Nephron progenitor cell (in vitro differentiated cells): ENCODE measurements at places on chromosomes 4 and X.

- no peak for DNase-seq
Observed at GRCh38 chrX:25052798-25053534, 37.2 kb upstream of the ARX start.

- no peak for DNase-seq
Observed at GRCh38 chrX:9789555-9789954, 3.3 kb downstream of the SHROOM2 start.

GRCh38 chr4:98564852-98565251 is 93.6 kb downstream of the TSPAN5 start:
- DNase-seq: peak; percentile 23

- no peak for DNase-seq
Observed at GRCh38 chr4:176709417-176709816, 83.3 kb downstream of the VEGFC start.

- no peak for DNase-seq
Observed at GRCh38 chrX:6681521-6682145, 146.7 kb upstream of the VCX3A start.

GRCh38 chrX:101657495-101657894 is 2.2 kb downstream of the ARMCX2 start:
- no peak for DNase-seq

DNA sequence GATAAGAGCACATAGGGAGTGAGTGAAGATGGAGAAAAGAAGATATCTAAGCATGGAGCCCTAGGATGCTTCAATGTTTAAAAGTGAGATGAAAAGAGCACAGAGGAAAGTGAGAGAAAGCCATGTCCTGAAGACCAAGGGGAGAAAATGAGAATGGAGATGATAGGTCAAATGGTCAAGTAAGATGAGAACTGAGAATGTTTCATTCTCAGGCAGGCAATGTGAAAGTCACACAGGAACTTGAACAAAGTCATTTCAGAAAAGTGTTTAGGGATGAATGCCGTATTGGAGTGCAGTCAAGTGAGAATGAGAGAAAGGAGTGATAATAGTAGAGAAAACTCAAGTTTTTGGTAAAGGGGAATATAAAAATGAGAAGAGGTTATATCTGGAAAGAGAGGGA is 148.7 kb upstream of the PTCHD1 start:
- DNase-seq: no peak

DNA sequence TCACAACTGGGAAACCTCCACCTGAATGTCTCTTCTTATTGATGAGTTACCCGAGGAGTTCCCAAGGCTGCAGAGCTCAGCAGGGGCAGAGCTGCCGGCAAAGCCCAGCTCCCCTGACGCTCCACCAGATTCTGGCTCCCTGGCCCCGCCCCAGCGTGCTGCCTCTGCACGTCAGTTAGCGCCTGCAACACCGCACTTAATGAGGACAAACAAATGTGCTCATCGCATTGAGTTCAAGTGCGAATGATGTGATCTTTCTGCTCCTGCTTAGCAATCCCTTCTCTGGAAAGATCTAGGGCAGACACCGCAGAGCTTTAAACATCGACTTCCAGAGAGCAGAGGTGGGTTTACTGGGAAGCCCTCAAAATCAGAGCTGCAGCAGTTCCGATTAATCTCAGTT is 55.5 kb upstream of the FBXW7 start:
- DNase-seq: peak; percentile 71

DNA sequence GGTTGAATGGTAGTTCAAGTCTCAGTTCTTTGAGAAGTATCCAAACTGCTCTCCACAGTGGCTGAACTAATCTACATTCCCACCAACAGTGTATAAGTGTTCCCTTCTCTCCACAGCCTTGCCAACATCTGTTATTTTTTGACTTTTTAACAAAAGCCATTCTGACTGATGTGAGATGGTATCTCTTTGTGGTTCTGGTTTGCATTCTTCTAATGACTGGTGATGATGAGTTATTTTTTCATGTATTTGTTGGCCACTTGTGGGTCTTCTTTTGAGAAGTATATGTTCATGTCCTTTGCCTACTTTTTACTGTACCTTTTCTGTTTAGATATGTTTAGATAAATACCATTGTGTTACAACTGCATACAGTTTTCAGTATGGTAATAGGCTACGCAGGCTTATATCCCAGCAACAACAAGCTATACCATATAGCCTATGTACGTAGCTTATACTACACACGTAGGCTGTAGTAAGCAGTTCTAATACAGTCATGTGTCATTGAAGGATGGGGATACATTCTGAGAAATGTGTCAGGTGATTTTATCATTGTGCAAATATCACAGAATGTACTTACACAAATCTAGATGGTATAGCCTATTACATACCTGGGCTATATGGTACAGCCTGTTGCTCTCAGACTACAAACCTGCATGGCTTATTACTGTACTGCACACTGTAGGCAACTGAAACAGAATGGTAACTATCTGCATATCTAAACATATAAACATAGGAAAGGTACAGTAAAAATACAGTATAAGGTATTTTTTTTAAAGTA is 28.1 kb downstream of the KLHL8 start:
- DNase-seq: no peak

GRCh38 chr4:147714575-147715401 is 17.1 kb upstream of the ARHGAP10 start:
- no peak for DNase-seq

- DNase-seq: no peak
Observed at GRCh38 chr4:88955580-88956380, 101.2 kb downstream of the FAM13A start.

DNA sequence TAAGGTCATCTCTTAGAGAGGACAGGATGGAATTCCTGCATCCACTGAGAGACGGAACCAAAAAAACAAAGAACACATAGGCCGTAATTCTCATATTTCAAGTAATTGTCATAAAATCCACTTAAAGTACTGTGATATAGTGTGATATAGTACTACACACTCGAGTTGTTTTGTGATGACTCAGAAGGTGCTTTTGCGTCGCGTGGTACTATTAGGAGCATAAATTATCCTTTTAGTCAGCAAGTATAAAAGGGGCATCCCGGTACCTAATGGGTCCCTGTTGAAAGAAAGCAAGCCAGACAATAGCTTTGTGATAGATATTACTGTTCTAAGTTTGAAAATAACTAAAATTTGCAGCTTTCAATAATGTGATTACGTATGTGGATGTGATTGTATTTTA is 55.3 kb downstream of the GPR143 start:
- no peak for DNase-seq

- DNase-seq: no peak
Observed at GRCh38 chrX:20463296-20464075, 196.8 kb upstream of the RPS6KA3 start.

GRCh38 chr4:38902695-38903094 is 35.1 kb downstream of the FAM114A1 start:
- no peak for DNase-seq

DNA sequence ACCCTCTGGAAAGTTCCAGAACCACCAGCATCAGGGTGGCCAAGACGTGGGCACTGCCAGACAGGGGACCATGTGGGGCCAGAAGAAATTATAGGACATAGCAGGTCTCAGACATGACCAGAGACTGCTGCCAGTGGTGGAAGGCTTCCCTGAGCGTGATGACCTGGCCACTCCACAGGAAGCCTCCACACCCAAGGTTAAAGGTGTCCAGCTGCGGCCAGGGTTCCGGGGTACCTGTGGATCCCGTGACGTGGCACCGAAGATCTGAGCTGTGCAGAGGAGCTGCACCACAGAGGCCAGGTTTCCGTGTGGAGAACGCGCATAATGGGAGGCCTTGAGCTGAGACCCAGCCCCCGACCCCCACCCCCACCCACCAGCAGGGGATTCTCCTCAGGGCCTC is 16.4 kb upstream of the CTBP1 start:
- no peak for DNase-seq

DNA sequence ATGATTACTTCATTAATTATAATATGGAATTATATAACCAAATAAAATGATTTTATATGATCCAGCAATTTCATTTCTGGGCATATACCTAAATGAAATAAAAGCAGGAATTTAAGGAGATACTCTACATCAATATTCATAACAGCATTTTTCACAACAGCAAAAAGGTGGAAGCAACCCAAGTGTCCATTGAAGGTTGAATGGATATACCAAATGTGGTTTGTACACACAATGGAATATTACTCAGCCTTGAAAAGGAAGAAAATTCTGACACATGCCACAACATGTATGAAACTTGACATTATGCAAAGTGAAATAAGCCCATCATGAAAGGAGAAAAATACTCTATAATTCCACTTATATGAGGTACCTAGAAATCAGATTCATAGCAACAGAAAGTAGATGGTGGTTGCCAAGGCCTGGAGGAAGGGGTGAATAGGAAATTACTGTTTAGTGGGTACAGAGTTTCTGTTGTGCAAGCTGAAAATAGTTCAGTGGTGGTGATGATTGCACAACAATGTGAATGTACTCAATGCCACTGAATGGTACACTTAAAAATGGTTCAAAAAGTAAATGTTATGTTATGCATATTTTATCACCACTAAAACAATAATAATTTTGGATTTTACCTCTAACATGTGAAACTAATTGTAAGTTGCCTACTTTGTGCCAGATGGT is 471.5 kb downstream of the SPRY1 start:
- no peak for DNase-seq

DNA sequence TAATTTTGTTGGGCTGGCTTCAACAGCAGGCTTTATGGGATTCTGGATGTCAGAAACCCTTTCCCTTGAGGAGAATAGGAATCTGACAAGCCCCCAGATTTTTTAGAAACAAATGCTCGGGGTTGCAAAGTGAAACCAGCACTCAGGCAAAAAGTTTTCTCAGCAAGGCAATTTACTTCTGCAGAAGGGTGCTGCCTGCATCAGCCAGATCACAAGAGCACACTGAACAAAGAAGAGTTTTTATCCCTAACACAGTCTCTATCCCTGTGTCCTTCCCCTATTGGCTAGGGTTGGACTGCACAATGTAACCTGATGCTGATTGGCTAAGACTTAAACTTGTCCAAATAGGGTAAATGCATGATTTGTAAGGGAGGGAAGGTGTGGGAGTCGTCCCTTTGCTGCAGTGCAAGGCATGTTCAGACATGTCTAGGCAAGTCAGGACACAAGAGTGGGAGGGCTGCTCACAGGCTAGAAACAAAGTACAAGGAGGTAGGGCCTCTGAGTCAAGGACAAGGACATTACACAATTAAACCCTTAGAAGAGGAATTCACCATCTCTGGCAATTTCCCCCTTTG is 175.8 kb downstream of the CCNG2 start:
- DNase-seq: no peak

DNA sequence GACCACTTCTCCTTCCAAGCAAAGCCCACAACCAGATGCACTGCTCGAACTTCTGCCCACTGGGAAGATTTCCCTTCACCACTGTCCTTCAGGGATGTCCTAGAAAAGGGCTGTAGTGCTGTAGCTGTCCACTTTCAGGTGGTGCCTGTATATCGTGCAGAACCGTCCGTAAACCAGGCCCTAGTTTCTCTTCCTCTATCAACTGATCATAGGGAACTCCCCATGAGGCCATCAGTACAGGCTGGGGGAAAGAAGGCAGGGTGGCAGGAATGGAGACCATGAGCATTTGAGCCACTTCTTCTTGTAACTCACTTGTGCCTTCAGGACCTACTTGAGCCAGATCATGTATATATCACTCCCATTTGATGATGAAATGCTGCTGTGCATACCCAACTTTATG is 57.3 kb upstream of the FAM9B start:
- DNase-seq: no peak

DNA sequence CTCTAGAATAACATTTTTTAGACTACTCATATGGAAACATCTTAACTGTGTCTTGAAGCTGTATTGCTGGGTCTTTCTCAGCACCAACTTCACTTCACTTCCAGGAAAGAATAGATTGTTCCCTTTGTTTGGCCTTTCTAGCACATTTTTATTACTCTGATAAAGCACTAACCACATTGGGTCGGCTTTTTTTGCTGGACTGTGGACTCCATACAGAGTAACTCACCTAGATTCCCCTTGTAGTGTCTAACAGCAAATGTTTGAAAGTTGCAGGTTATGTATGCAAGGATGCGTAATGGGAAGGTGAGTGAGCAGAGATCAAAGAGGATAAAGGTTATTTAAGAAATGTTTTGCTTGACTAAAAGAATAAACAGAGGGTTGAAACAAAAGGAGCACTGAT is 101.2 kb downstream of the MMRN1 start:
- no peak for DNase-seq

- DNase-seq: no peak
Observed at GRCh38 chr4:51998837-51999236, 21.3 kb downstream of the LRRC66 start.

DNA sequence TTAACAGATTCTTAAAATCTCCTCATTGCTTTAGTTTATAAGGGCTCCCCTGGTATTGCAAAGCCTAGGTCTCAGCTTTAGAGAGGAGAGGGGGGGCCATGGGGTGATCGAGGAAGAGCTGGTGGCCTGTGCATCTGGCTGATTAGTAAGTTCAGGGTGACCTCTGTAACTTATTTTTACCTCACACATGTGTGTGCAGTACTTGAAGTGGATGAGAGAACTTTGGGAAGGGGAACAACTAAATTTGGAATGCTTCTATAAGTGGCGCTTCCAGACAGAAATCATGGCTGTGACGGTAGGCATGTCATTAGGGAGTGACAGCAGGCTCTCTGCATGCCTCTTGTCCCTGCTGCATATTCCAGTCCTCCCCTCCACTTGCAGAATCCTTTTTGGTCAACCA is 41.9 kb downstream of the FRAS1 start:
- no peak for DNase-seq

GRCh38 chr4:116016201-116016600 is 902.8 kb upstream of the NDST4 start:
- DNase-seq: no peak

GRCh38 chrX:119015407-119016237 is 41.2 kb downstream of the LONRF3 start:
- DNase-seq: no peak

DNA sequence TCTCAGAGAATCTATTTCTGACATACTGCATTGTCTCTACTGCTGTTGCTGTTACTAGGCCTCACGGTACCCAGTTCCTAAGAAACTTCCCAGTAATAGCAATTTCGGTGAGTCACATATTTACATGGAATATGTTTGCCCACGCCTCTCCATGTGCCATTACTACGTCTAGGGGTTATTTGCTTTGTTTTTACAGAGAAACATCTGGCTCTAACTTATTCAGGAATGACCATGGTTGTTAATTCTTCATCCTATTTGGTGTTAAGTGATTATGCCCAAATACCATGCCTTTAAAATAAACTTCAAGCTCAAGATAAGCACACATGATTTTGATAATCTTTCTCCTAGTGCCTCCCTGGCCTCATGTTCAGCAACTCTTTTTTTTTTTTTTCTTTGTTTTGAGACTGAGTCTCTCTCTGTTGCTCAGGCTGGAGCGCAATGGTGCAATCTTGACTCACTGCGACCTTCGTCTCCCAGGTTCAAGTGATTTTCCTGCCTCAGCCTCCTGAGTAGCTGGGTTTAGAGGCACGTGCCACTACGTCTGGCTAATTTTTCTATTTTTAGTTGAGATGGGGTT is 101.0 kb upstream of the HS3ST1 start:
- DNase-seq: no peak

GRCh38 chr4:21697583-21697982 is 251.0 kb downstream of the KCNIP4 start:
- peak; percentile 57 for DNase-seq

GRCh38 chr4:85406185-85406584 is 68.8 kb upstream of the ARHGAP24 start:
- no peak for DNase-seq

- DNase-seq: no peak
Observed at GRCh38 chr4:126687655-126688358, 945.0 kb upstream of the INTU start.
